ENCODE measurements at places on chromosomes 5 and 9.

- DNase-seq: no peak
Measured at GRCh38 chr5:37552770-37553719, 173.9 kb downstream of the WDR70 start.

GRCh38 chr5:82349652-82350051, 71.5 kb upstream of the RPS23 start:
- DNase-seq: peak; percentile 5

GRCh38 chr5:69167929-69168328, 979 bp downstream of the CCNB1 start:
- no peak for DNase-seq

- no peak for DNase-seq
Measured at GRCh38 chr9:109586993-109587392, 88.9 kb upstream of the PTPN3 start.

DNA sequence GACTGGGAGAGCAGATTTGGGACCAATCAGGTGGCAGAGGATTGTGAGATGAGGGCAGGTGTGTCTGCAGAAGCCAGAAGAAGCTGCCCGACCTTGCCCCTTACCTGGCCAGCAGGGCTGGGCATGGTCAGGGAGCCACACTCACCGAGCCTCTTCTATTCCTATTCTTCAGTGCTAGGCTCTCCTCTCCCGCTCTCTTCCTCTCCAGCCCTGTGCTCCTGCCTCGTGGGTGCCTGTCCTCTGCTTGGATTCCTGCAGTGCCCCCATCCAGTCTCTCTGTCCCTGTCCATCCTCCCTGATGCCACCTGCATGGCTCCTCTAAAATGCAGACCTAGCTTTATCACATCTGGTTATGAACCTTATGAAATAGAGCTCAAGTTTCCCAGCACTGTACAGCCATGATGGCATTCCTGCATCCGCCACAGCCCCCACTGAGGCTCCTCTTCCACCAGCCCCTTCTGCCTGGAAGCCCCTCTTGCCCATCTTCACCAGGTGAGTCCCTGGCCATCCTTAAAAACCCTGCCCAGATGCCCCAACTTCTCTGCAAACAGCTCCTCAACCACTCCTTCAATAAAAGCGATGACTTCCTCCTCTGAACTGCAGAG, 8.2 kb downstream of the UBE2QL1 start:
- DNase-seq: no peak

DNA sequence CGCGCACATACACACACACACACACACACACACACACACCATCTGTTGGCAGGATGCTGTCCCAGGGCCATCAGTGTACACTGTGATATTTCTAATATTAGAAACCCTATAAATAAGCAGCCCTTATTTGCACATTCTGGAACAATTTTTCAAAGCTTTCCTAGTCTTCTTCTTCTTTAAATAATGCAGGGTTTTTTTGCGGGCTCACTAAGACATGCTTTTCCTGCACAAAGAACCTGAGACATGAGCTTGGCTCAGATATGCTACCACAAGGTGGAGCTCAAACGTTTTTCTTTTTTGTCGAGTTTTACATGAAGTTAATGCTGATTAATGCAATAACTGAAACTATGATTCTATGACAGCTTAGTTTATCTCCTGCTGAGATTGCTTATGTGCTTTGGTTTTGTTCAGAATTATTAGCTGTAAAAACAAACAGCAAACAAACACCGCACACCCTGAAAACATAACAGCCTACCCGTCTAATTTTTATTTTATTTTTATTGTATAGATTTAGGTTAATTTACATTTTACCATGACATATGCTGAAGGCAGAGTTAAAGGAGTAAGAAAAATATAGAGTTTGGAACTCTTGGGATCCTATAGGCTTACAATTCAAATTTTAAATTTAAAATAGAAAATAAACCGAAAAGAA, 95.8 kb downstream of the ALDH1A1 start:
- DNase-seq: peak; percentile 24

DNA sequence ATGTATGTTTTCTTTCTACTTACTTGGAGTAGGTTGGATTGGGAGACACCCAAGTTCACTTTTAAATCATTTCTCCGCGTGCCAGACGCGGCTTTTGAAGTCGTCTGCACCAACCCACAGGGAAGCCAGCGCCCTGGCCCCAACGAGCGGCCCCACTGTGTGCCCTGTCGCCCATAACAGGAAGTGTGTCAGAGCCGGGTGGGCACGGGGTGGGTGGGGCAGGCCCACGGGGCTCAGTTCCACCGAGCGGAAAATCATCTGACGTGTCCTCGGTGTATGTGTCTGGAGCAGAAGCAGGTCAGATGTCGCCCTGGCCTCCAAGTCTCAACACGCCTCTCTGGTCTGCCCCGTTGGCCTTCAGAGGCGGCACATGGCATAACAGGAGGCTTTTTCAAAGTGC, 22.7 kb upstream of the SMIM23 start:
- DNase-seq: no peak

GRCh38 chr9:532707-533106, 308.8 kb upstream of the DMRT1 start:
- no peak for DNase-seq

- DNase-seq: no peak
Measured at GRCh38 chr9:131703697-131704096, 36.2 kb downstream of the RAPGEF1 start.

GRCh38 chr5:80215523-80215922, 40.3 kb downstream of the SERINC5 start:
- no peak for DNase-seq

DNA sequence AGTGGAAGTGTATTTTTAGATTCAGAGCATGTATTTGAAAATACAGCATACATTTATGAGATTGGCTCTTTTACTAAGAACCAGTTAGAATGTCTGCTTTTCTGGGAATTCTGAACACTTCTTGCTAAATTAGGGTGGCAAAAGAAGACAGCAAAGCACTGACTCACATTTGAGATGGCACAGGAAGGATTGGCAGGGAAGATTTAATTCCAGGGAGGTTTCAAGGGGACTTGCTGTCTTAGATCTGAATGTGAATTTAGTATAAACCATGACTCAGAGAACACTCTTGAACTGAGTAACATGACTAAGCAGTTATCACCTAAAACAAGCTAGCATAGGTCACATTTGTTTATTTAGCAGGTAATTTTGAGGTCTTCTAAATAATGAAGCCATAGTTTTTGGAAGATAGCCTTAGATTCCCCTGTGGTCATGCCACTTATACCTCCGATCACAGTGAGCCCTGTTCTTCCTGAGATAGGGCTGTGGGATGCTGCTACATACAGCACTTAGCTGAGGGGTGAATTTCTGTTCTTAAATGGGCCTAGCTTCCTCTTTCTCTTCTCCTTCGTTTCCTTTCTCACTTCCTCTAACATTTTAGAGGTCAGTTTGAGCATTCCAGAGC, 173.8 kb downstream of the PCSK1 start:
- DNase-seq: no peak
